SHP77 treated with DMSO at 0.1 percent for 48 hours (cell line): ENCODE measurements at places on chromosomes 2 and 18.
A peak's percentile ranks its signal among the peaks of the same experiment; 100 is the strongest.

DNA sequence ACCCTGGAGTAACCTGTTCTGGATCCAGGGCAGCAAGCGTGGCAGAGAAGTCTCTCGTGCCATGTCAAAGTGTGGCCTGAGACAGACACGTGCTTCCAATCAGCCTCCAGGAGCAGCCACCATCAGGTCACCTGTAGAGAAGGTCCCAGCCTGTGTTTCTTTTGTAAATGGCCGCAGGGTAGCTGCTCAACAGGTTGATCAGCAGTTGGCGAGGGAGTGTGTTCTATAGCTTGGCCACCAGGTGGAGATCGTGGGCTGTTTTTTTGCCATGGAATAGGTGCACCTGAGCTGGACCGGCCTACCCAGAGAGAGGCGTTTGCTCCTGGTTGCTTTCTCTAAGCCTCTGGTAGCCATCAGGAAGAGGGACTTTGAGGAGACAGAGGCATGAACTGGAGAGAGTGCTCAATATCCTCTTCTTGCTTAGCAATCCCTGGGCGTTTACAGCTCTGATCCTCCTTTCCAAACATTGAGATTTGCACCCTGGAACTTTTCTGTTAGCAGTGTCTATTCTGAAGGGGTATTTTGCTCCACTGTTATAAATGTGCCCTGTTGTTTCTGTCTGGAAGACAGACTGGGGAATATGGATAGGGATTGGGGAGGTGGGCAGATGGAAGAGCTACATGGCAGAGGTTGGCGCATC, 34.2 kb upstream of the EN1 start:
- DNase-seq, result peak; percentile 31

DNA sequence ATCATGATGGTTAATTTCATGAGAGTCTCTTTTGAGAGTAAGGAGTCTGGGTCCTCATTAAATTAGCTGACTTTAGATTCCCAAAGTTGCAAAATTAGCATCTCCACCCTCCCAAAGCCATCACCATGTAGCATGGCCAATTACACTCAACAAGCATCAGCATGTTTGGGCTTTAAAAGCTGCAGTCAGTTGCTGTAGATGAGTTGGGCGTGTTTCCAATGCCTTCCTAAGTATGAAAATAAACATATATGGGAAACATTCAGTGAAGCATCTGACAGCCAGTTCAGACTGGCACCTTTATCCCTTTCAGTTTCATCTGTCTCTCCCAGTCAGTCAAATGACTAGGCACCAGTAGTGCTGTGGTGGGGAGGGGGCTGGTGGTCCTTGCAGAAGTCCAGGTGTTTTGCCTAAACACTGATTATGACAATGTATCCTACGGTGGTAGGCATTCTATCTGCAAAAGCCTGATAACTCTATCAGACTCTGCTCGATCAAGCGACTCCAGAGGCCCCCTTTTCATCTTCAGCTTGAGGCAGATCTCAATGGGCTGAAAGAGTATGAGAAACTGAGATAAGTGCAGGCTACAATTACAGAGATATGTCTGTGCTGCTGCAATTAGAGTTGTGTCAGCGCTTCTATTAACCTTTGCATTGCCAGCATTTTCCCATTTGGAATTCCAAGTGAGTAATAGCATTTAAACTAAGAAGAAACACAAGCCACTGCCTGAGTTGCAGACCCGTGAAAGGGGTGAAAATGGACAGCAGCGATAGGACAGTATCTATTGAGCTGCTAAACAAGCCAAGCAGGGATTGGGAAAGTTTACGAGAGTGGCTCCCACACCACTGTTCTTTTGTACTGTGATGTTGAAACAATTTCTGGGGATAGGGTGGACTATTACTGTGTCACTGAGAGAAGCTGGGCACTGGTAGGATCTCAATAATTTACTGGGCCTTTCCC, 67.3 kb upstream of the SPOPL start:
- DNase-seq, result no peak

- DNase-seq, result no peak
These were observed 122.9 kb downstream of the GLI2 start for GRCh38 chr2:120858361-120859106.

DNA sequence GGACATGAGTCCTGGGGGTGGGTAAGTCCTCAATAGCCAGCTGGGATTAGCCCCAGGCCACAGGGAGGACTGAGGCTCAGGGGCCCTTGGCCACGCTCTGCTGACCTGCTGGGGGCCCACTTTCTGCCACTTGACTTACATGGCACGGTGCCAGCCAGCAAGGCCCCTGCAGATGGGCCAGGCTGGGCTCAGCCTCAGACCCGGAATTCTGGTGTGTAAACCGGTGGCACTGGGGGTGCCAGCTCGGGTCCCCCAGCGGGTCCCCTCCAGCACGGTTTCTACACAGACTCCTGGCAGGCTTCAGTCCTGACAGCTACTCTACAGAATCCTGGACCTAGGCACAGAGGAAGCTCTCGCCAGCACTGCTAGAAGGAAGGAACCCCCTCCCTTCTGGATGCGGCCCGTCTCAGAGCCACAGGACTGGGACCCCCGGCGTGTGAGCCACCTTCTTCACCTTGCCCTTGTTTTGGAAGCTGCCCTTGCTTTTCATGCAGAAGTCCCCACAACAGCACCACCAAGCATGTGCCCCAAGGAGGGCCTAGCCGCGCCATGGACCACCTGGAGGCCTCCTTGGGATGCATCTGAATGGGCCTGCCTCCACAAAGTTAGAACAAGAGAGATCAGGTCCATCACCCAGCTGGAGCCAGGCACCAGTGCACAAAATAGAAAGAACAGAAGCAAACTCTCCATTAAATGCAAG, 8.0 kb downstream of the HDAC4 start:
- DNase-seq, result no peak

DNA sequence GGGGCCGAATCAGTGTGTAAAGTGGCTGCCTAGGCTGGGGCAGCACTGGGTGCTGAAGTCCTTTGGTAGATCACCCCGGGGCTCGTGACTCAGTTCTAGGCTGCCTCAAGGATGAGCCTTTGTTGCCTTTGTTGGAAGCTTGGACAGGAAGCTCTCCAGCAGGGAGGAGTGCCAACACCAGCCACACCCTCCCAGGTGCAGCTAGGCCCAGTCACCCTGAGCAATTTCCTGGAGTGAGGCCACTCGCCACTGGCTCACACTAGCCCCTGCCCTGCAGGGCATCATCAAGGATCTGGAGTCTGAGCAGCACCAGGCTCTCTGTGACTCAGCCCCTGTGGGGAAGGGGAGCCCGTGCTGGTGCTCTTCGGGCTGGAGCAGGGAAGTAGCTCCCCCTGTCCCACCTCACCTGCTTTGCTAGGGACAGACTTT, 6.7 kb upstream of the SDC1 start:
- DNase-seq, result peak; percentile 47

DNA sequence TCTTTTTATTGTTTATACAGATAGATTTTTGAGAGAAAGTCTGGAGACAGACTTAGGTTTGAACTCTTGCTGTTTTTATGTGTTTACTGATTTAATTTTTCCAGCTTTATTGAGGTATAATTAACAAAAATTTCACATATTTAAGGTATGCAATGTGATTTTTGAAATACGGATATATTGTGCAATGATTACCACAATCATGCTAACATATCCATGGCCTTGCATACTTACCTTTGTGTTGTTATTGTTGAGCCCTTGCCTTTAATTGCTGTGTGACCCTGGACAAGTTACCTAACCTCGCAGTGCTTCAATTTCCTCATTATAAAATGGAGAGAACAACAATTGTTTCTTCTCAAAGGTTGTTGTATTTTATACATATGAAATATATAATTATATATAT, 13.9 kb upstream of the RBMS1 start:
- DNase-seq, result no peak

DNA sequence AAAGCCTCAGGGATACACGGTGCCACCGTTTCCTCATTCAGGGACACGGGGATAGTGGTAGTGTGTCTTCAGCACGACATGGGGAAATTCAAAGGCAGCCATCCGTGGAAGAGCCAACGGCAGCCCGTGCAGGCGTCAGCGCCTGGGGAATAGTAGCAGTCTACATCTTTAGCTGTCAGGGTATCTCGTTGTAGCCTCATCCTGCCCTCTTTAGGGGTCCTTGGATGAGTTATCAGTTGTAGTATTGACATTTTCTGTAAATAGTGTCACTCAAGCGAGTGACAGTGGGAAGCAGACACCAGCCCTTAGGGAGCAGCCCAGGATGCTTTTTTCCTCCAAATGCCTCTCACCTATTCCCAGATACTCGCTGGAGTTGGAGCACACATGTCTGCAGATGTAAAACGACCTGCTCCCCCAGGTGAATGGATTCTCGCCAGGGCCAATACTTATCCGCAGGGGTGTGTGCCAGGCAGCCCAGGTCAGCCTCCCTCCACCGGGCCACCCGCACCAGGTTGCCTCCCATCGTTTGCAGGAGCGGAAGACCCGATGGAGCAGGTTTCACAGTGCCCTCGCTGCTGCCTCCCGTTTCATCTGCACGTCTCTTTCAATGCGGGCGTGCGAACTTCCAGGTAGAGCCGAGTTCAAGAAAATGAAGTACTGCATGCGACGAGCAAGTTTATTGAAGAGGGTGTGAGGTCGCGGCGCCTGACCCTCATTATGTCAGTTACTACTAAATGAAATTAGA, 41.0 kb downstream of the AGAP1 start:
- no peak for DNase-seq

- DNase-seq, result no peak
These were observed 156.3 kb upstream of the CCDC68 start for GRCh38 chr18:55115606-55116005.

- DNase-seq, result no peak
These were observed 222.3 kb upstream of the CDH19 start for GRCh38 chr18:66826211-66826610.

- no peak for DNase-seq
These were observed 829.3 kb downstream of the LRP1B start for GRCh38 chr2:141301551-141301950.

DNA sequence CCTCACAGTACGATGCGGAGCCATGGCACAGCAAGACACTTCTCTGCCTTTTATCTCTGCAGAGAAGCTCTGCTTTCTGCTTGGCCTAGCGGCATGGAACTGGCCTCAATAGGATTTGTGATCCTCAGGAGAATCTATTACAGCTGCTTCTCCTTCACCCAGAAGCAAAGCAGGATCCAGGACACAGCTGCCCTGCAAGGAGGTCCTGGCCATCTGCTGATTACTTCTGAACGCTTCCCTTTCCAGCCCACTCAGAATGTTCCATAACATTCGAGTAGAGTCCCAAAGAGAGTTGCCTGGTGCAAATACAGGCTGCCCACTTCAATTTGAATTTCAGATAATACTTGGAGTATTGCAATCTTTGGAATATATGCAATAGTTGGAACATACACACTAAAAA, 29.2 kb upstream of the KCNS3 start:
- DNase-seq, result no peak

DNA sequence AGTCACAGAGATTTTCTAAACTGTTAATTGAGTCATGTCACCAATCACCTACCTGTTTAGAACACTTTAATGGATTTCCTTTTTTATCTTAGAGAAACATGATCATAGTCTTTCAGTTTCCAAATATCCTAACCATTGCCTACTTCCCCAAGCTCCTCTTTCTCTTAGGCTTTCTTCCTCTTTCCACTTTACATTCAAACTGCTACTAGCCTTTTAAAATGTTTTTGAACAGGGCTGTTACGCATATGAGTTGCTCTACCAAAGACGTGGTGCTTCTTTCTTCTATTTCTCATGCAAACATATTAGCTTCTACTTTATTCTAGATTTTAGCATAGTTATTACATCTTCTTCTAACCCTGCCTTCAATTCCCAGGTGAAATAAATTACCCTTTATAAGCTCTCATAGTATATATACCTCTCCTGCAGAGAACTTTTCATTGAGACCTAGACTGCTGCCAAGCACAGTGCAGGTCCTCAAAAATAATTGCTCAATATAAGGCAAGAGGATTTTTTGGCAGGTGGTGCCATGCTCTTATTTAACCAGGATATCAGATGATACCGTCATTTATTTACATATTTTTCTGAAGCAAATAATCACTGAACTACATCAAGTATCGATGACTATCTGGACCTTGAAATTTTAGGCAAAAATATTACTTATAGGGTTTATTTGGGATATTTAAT, 937.1 kb downstream of the TSN start:
- DNase-seq, result no peak

DNA sequence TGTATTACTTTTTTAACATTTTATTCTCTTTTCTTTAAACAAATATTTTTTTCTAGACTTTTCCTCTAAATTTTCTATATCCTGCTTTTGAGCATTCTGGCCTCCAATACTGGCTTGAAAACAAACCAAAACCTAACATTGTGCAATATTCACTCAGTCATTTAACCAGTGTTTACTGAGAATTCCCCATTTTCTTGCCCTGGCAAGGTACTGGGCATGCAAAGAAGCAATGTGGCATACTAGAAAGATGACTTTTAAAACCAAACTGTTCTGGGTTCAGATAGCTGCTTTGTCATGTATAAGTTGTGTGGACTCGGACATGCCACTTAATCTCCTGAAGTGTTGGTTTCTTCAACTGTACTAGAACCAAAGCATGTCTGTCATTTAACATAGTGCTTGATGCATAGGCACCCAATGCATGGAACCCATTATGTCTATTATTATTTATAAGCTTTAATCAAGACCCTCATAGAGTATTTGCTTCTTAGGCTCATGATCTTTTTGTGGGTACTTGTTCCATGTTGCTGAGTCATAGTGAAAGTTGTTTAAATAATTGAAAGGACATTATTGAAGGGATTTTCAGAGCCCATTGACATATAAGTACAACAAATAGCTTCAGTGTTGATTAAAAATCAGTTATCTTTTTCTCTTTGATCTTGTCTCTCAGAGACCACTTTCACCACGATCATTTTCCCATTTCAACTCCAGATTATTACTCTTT, 185.4 kb upstream of the OSR1 start:
- DNase-seq, result no peak

DNA sequence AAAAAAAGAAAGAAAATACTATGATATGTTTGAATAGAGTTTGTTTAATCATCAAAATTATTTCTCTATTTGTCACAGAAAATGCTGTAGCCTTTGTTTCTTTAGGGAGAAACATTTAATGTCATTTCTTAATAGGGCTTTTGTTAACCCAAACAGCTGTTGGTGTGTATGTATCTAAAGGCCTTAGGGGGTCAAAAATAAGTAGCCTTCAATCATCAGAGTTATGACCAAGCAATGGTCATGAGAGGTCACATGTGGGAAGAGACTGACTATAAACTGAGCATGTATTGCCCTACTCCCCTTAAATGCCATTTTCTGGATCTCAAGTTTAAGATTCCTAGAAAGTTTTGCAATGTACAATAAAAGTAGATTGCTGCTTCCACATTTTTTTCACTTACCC, 22.7 kb downstream of the HNMT start:
- DNase-seq, result no peak

- DNase-seq, result no peak
These were observed 18.7 kb upstream of the ASPRV1 start for GRCh38 chr2:69979902-69980807.

- DNase-seq, result no peak
These were observed 12.6 kb downstream of the GPD2 start for GRCh38 chr2:156448766-156449165.

- DNase-seq, result peak; percentile 30
These were observed at the start of gene SULT1C4 for GRCh38 chr2:108377815-108378630. SULT1C4 (plus strand) TSS chr2:108377954; CDS start chr2:108378338, 384 bp downstream.

GRCh38 chr2:195572895-195573683, 83.9 kb upstream of the SLC39A10 start:
- no peak for DNase-seq

- no peak for DNase-seq
These were observed 35.0 kb downstream of the RPL37A start for GRCh38 chr2:216533609-216534008.

- no peak for DNase-seq
These were observed 584.2 kb downstream of the GALR1 start for GRCh38 chr18:77833807-77834206.
